PC-3 (cell line): ENCODE measurements at places on chromosomes 11 and 22.

DNA sequence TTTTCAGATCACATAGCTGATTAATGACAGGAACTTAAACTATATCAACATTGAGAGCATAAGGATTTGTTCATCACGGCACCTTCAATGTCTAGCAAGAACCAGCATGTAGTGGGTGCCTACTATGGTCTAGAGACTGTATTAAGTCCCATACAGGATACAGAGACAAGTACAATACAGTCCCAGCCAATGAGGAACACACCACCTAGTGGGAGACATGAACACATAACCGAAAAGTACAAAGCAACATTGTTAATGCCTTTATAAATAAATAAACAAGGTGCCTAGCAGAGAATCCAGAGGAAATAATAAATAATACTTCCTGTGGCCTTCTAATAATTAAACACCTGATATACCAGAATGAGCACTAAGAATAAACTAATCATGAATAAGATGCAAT is 87.7 kb upstream of the OPCML start:
- DNase-seq: no peak

DNA sequence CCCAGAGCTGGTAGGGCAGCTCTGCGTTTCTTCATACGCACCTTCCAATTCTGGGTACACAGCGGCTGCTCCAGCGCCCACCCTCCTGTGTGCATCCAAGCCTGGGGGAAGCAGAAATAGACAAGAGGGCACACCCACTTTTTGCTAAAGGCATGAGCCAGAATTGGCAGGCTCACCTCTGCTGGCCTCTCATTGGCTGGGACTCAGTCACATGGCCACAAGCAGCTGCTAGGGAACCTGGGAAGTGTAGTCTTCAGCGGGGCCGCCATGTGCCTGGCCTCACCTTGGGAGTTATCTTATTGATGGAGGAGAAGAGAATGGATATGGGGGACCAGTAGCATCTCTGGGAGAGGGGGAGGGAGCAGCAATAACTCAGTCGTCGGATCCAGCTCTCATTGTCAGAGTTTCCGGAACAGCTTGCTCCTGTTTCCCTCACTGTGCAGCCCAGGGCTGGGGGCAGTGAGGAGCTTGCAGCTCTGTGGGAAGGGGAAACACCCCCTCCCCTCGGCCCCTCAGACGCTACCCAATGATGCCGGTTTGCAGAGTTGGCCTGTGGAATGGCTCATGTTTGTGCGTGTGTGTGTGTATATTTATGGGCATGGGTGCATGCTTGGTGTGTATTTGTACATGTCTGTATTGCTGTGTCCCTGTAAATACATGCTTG is 11.8 kb upstream of the MIEF1 start:
- peak; percentile 69 for DNase-seq

DNA sequence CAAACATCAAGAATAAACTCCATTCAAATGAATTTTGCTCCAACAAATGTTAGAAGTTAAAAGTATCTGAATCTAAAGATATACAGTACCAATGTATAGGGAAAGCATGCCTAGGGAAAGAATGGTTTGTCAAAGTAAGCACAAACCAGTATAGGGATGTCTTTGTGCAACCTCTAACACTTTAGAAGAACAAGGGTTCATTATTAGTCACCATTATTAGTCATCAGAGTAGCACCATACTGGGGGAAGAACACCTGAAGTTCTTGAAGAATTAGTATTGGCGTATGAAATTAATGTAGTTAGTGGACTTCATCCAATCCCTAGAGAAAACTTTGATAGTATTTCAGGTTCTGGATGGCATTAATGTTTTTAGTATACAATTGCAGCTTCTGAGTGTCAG is 943.7 kb downstream of the METTL15 start:
- DNase-seq: peak; percentile 25

DNA sequence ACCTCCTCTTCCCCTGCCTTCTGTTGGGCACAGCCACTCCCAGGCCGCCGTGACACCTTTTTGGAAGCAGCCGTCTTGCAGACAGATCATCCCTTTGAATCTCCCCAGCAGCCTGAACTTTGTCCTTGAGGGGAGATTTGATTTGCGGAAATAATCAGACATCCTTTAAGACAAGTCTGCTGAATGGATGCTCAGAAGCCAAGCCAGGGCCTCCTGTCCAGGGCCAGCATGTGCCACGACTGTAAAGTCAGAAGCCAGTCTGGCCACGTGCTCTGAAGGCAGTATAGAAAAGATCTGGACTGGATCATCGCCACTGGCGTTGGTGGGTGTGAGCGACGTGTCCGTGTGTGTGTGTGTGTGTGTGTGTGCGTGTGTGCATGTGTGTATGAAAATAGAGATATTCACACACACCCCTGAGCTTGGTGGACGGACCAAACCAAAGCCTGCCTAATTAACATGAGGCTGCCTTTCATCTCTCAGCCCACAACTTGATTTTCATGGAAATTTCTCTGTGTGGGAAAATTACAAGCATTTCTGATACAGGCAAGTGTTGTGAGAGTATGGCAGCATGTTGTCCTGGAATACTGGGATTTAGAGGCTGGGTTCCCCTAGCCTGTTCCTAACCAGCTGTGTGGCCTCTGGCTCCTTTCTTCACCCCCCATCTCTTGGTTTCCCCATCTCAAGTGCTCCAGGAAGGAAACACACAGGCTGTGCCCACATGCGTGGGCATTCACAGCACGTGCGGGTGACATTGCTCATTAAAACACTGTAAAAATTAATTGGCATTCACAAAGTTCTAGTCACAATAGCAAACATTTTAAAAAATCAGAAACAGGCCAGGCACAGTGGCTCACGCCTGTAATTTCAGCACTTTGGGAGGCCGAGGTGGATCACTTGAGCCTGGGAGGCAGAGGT is 61.8 kb upstream of the WNT7B start:
- no peak for DNase-seq

GRCh38 chr11:85137597-85137996 is 489.5 kb downstream of the DLG2 start:
- DNase-seq: no peak

- DNase-seq: peak; percentile 87
Measured at GRCh38 chr11:1303126-1303821, 6.2 kb downstream of the TOLLIP start.

GRCh38 chr11:8071616-8072581 is 9.1 kb upstream of the TUB start:
- no peak for DNase-seq

- no peak for DNase-seq
Measured at GRCh38 chr11:108543316-108543964, 45.3 kb upstream of the POGLUT3 start.

DNA sequence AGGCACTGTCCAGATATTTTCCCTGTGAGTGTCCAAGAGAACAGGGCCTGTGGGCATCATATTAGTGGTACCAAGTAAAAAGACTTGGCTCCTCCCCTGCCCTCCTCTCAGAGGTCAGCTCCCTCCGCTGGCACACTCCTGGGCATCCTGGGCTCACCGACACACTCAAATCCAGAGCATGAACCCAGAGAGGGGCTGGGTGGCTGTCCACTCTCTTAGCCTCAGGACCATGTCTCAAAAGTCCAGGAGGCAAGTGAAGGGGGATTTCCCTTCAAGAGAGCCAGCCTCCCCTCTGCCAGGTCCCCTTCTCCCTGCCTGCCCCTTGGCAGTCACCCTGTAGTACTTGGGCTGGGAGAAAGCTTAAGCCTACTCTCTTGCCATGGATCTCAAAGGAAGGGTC is 10.3 kb downstream of the BCL9L start:
- DNase-seq: no peak

DNA sequence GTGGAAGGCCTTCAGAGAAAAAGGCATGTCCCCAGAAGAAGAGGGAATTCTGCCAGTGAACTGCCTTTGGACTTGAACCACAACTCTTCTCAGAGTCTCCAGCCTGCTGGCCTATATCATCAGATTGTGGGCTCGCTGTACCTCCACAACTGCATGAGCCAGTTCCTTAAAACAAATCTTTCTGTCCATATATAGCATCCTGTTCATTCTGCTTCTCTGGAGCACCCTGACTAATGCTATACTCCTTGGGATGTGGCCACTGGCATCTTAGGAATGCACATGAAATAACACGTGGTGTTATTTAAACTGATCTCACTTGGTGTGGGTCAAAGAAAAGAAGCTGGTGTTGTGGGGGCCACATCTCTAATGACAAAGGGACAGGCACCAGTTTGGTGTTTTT is 58.3 kb upstream of the VSTM5 start:
- peak; percentile 93 for DNase-seq
